ENCODE measurements at places on chromosomes 11 and 22. TPM values are rescaled to one million over a fixed set of nuclear protein-coding genes. Genes with fewer than 3 reads are reported as not detected.

TTC36 gene
- 1.9 TPM for polyA plus RNA-seq

PATE2 gene
- 0.07 TPM for polyA plus RNA-seq

PSMC3 gene
- polyA plus RNA-seq, result 99.4 TPM

PHOX2A gene
- 8.3 TPM for polyA plus RNA-seq

Measured in large intestine (tissue), 12 donors.